ENCODE measurements at places on chromosomes 11 and 22.
A peak's percentile ranks its signal among the peaks of the same experiment; 100 is the strongest.

GRCh38 chr11:133206313-133207005 is 325.8 kb downstream of the OPCML start:
- DNase-seq, result no peak

- DNase-seq, result no peak
Observed at GRCh38 chr11:126008956-126009355, 53.7 kb downstream of the CDON start.

DNA sequence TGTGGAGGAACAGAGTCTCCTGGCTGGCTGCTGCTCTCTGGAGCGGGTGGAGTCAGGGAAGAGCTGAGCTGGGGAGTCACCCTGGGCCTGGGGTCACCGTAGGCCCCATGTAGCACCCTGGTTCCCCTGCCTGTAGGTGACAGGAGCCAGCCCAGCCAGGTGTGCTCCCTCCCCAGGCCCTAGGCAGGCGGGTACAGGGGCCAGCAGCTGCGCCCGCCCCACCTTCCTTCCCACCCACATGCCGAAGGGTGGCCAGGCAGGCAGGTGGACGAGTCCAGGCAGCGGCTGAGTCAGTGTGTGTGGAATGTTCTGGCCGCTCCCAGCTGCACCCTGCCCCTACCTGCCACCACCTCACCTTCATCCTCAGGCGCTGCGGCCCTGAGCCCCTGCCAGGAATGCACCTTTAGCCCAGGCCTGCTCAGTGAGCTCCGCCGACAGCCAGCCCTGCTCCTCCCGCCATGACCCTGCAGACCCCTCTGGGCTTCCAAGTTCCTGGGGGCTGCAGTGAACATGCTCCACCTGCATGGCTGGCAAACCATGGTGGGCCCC is 654 bp upstream of the SYT8 start:
- no peak for DNase-seq

GRCh38 chr11:3916962-3917361 is 61.5 kb downstream of the STIM1 start:
- no peak for DNase-seq

DNA sequence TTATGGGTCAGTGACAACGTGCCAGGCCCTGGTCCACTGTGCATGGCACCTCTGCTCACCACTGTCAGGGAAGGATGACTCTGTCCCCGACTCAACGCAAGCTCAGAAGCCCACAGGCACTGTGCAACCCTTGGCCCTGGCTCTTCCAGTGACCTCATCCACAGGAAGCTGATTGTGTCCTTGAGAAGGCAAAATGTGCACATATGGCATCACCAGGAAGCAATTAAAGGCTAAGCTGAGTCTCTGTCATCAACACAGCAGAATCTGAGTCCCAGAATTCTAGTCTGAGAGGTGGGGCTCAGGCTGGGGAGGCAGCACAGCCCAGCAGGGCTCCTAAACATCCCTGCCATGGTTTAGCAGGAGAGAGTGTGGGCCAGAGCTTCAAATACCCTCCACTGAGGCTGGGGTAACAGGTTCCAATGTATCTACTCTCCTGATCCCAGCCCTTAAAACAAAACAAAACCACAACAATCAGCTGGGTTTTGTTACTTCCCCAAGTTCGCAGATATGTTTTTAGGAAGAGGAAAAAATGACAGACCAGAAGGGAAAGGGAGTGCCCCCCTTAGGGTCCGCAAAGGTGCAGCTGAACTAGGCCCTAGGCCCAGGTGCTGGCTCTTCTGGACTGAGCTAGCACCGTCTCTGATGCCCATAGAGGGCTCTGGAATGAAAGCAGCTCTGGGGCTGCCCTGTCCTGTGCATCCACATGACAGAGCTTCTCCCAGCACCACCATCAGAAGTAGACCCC is 33.5 kb upstream of the GNAZ start:
- DNase-seq, result no peak

- DNase-seq, result no peak
Observed at GRCh38 chr22:48522271-48522670, 1305.4 kb downstream of the BRD1 start.

- DNase-seq, result no peak
Observed at GRCh38 chr22:32477596-32477995, 3.0 kb downstream of the FBXO7 start.

- DNase-seq, result no peak
Observed at GRCh38 chr11:91396236-91397133, 828.1 kb upstream of the FAT3 start.

- DNase-seq, result no peak
Observed at GRCh38 chr22:24185001-24185500, 3.8 kb downstream of the SUSD2 start.

- DNase-seq, result peak; percentile 30
Observed at GRCh38 chr22:26461188-26461810, 22.3 kb downstream of the HPS4 start.

DNA sequence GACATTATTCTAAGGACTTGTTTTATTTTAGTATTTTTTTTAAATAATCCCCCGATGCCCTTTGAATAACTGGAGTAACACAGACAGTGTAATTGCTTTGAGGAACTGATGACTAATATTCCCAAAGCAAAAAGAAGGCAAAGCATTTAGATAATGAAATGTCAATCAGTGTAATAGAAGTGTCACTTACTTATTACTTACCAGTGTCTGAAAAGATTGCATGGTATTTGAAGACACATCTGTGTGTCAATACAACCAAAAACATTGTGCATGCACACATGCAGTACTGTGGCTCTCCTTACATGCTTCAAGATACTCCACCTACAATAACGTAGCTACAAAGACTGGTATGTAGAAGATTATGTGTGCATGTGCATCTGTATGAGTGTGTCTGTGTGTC is 264.0 kb upstream of the ANO5 start:
- DNase-seq, result no peak

GRCh38 chr22:19800761-19801244 is 40.2 kb downstream of the TBX1 start:
- no peak for DNase-seq

- DNase-seq, result no peak
Observed at GRCh38 chr11:2320568-2321310, 18.9 kb downstream of the TSPAN32 start.

DNA sequence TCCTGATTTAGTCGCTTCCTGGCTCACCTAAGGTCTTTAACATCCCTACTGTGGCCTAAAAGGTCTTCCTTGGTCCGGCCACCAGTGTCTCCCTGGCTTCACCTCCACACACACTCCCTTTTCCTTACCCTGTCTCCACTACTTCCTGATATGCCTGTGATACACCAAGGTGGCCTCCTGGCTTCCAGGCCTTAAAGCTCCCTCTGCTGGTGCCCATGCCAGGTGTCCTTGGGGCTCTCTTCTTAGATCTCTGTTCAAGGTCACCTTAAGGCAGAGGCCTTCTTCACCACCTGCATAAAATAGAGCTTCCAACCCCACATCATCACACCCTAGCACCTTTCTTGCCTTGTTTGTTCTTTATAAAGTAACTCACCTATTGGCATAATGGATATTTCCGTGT is 787.7 kb downstream of the NTM start:
- no peak for DNase-seq

- no peak for DNase-seq
Observed at GRCh38 chr11:102453302-102453695, 734 bp upstream of the TMEM123 start.

DNA sequence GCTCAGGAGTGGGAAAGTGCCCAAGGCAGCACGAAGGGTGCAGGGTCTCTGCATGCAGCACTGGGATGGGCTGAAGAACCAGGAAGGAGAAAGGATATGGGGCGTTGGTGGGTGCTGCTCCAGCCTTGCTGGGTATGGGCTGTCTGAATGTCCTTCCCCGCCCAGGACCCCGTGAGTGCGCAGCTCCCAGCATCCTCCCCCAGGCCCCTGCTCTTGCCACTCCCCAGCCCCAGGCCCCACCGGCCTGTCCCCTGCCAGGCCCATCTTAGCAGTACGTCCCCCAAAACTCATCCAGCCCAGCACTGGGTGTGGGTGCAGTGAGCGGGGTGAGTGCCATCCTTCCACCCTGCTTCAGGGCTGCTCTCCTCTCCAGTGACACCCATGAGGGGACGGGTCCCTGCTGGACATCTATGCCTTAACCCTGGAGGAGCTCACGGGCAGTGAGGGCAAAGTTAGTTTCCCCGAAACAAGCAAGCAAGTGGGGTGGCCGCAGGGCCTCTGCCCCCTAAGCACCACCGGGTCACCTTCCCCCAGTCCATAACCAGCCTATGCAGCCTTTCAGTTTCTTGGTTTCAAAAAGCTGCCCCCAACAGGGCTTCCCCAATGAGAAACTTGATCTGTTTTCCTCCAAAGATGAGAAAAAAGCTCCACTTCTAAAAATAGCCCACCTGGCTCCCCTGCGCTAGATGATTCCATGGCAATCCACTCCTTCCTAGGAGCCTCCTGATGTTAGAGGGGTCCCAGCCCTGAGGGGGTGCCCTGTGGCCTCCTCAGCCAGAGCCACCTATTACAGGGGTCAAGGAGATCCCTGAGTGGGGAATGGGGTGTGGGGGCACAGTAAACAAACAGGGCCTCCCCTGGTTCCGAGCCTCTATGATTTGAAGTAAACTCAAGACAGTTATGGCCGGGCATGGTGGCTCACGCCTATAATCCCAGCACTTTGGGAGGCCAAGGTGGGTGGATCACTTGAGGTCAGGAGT is 103.8 kb downstream of the MORC2 start:
- no peak for DNase-seq

- no peak for DNase-seq
Observed at GRCh38 chr11:106581399-106581798, 436.9 kb downstream of the GUCY1A2 start.

GRCh38 chr11:62726915-62727164 is 417 bp downstream of the HNRNPUL2 start:
- no peak for DNase-seq

DNA sequence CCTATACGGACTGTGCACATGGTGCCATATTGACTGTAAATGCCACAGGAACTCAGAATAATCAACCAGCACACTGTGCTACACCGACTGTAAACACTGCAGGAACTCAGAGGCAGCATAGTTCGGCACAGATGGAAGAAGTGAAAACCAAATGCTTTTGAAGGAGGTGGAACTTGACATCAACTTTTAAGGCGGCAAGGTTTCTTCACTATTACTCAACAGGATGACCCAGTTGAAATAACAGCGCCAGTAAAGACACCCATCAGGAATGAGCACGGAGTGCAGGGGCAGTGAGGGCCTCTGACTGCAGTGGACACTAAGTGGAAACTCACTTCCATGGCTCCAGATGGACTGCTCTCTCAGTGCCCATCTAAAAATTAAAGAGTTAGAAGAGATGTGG is 15.7 kb downstream of the TESMIN start:
- no peak for DNase-seq

GRCh38 chr22:19555651-19556050 is 31.4 kb upstream of the CLDN5 start:
- no peak for DNase-seq

- DNase-seq, result no peak
Observed at GRCh38 chr11:16397390-16397789, 41.0 kb upstream of the SOX6 start.

GRCh38 chr11:61422226-61422625 is 7.5 kb downstream of the CPSF7 start:
- DNase-seq, result no peak
